Stimulated activated CD8-positive, alpha-beta memory T cell treated with anti-CD3 and anti-CD28 coated beads, Interleukin-4, amount 100 ng/mL, for 1 hour (primary cell): ENCODE measurements at places on chromosomes 1 and 21.

DNA sequence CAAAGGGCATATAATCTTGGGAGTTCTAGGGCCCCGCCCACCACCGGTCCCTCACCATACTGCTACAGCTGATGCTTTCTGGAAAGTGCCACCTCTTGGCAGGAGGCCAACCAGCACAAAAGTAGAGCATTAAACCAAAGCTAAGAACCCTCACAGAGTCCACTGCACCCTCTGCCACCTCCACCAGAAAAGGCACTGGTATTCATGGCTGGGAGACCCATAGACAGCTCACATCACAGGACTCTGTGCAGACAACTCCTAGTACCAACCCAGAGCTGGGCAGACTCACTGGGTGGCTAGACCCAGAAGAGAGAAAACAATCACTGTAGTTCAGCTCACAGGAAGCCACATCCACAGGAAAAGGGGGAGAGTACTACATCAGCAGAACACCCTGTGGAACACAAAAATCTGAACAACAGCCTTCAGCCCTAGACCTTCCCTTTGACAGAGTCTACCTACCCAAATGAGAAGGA lies 10.8 kb downstream of the THEM4 start:
- no peak for DNase-seq

GRCh38 chr1:58123051-58123450 lies 423.5 kb downstream of the OMA1 start:
- DNase-seq, result no peak

DNA sequence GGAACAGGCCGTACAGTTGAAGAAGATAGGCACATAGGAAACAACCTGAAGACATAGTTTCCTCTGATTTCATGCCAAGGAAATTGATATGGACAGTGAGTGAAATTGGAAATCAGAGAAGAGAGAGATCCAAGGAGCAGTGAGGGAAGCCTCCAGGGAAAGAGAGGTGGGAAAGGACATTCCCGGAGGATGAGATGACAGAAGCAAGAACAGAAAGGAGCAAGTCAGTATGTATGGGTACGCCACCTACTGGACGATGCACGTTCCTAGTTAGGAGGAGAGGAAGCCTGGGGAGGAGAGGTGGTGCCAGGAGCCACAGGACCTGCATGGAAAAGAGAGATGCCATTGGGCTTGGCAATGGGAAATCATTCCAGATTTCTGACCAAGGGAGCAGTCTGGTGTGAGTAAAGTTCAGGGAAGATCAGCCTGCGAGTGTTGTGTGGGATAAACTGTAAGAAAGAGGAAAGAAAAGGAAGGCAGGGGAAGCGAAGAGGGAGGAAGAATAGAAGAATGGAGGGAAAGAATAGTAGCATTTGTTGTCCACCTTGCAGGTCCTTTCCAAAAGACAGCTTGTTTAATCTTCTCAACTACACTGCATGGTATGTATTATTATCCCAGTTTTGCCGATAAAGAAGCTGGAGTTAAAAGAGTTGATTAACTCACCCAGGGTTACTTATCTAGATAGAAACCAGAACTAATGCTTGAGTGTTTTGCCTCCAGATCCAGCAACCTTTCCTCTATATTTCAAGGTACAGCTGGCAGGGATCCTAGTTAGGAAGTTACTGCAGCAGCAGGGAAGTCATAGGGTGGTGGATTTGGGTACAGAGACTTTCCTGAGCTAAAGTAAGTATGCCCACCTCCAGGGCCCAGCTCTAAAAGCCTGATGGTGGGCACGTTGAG lies 27.4 kb downstream of the C1orf116 start:
- no peak for DNase-seq

GRCh38 chr1:208040821-208041297 lies 129.9 kb upstream of the CD34 start:
- DNase-seq, result no peak

DNA sequence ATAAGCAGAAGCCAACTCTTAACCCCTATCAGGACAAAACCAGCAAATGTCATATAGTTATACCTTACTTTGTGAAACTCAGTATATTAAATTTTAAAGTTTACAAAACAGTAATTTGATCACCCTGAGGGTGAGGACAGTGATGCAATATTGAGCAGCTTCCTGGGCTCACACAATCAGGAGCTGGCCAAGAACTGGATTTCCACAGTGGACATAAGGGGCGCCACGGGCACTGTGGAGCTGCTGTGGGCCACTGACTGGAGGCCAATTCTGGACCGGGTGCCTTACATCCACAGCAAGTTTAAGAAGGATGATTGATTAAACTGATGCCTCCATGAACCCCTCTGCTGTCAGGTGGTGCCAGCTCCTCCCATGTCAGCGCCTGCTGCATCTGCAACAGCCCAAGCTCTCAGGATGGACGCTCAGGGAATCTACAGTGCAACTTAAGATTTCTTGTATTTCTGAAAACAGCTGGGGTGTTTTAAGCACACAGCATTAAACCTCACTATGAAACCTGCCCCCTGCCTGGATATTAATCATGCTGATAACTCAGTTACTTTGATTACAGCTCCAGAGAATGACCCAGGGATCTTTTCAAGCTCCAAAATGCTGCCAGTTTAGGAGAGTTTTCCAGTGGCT lies 55.9 kb downstream of the TOR3A start:
- no peak for DNase-seq

DNA sequence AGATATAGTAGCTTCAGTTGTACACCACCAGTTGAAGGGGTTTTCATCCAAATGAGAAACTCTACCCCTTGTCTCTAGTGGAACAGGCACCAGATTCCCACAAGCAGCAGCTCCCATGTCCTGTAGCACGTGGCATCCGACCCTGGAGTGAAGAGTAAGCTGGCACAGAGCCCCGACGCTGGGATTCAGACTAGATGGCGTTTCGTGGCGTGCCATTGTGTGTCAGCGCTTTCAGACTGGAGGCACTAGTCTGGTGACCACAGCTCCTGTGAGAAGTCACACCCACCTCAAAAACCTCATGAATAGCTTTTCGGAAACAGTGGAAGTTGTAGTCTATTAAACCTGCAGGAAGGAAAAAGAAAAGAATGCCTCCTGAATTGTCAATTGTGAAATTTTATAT lies 20.2 kb downstream of the RRAGC start:
- no peak for DNase-seq
